Stimulated activated naive CD4-positive, alpha-beta T cell treated with Interleukin-2 at 50 U/mL for 16 hours (primary cell): ENCODE measurements at places on chromosomes 6 and 20.
A peak's percentile ranks its signal among the peaks of the same experiment; 100 is the strongest.

DNA sequence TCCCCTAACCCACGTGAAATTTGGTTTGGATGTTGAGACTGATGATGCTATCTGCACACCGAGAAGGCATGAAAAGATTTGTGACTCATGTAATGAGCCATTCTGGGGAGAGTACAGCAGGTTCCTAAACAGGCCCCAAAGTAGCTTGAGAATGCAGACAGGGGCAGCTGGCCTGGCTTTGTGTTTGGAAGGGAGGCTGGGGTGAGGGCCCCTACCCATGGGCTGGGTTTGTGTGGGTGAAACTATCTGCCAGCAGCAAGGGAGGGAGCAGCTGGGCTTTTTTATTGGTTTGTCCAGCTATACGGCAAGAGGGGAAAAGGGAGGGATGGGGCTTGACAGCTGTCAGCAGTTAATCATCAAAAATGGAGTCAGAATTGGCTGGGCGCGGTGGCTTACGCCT, 87.0 kb upstream of the RNF24 start:
- no peak for DNase-seq

- no peak for DNase-seq
These were observed 379.9 kb upstream of the EPHA7 start for GRCh38 chr6:93799226-93799625.

DNA sequence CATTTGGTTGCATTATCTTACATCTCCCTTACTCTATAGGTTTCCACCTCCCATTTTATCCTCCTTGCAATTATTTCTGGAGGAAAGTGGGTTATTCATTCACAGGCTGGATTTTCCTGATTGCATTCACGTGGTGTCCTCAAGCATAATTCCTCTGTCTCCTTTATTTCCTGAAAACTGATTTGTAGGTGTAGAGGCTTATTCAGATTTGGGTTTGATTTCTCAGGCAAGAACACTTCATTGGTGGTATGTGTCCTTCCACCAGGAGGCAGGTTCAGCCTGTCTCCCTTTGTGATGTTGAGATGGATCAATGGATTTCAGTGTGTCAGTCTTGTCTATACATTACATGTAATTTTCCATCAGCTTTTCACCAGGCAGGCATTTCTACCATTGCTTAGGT, 17.3 kb downstream of the DNPH1 start:
- no peak for DNase-seq

- peak; percentile 16 for DNase-seq
These were observed 650 bp upstream of the CASP8AP2 start for GRCh38 chr6:89828988-89829471.

DNA sequence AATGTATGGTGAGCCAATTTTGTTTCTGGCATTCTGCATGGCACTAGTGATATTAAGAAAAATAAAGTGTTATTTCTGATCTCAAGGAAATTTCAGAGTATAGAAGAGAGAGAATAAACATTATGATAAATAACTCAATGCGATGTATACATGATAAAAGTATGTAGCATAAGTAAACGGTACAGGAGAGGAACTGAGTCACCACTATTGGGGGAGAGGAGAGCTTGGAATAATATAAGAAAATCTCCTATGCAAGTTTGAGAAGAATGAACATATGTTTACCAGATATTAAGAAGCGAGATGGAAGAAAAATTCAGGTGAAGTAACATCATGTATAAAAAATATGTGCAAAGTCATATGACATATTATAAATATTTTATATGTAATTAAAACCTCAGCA, 1230.3 kb upstream of the CITED2 start:
- DNase-seq = no peak

DNA sequence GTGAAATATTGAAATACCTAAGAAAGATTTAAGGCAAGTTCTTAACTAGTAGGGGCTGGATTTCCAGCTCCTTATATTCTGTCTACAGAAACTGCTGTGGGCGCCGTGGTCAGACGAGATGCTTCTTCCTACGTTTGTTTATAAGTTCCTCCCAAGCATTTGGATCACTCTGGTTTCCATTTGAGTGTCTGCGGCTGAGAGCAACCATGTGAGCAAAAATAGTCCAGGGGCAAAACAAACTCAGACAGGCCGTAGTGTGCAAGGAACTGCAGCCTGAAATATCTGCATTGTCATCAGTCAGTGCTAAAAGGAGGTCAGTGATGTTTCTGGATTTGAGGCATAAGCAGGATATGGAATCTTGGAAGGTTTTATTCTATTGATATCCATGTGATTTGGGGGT, 485.9 kb upstream of the JAG1 start:
- no peak for DNase-seq

GRCh38 chr6:12294851-12295536, 4.8 kb downstream of the EDN1 start:
- no peak for DNase-seq

- no peak for DNase-seq
These were observed 32.6 kb downstream of the ATXN1 start for GRCh38 chr6:16728513-16729182.
